ENCODE measurements at places on chromosomes 2 and 18.

DNA sequence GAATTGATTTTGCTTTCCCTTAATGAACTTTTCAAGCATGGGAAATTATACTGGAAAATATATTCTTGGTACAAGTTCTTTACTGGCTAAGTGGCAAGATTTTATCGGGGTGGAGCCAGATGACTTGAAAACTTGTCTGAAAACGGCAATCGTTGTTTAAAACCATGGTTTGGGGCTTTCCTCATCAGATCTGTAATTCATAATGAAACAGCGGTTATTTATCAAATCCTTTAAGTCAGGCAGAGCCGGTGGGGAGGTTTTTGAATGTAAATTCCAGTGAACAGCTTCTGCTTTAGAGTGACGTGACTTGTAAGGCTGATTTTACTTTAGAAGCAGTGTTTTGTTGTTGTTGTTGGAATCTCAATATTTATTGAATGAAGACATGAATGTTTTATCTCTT lies 2.6 kb downstream of the SEC11C start:
- no peak for DNase-seq

- no peak for DNase-seq
These were observed 437.0 kb downstream of the THSD7B start for GRCh38 chr2:137202318-137202717.

DNA sequence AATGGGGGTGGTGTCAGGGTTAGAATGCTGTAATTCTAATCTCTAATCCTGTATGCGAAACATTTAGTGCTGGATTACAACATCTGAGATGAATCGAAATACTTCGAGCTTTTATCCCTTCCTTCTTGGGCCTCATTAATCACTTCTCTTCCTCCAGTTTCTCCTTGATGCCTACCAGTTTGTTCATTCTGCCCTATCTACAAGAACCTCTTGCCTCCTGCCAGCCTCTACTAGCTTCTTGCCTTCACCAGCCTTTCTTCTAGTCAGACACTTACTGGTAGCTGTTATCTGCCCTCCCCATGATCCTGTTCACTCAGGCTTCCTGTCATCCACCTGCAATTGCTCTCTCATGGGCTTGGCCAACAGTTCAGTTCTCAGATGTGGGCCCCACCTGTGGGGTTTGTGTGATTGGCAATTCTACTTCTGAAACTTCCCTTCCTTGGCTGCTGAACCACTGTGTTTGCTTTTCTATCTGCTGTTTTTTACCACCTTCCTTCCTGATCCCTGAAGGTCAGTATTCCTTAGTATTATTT lies 15.4 kb upstream of the FARP2 start:
- DNase-seq: no peak

- DNase-seq: no peak
These were observed 208.1 kb downstream of the MEMO1 start for GRCh38 chr2:31802711-31803110.

GRCh38 chr2:150880986-150881385 lies 380.7 kb downstream of the RBM43 start:
- DNase-seq: no peak

DNA sequence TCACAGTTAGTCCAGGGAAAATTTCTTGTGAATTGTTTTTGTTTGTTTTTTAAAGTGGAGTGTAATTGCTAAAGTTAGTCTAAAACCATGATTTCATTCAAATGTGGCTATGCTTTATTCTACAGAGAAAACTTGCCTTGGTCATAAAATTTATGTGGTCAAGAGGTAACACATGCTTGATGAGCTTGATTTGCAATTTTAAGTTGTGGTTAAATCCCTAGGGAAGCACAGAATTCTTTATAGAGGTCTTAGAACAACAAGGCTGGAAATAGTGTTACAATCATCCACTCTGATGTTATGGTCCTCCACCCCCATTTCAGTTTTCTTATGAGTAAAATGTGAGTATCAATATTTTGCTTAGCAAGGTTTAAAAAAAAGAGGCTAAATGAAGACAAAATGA lies 359.6 kb downstream of the NRXN1 start:
- DNase-seq: no peak

DNA sequence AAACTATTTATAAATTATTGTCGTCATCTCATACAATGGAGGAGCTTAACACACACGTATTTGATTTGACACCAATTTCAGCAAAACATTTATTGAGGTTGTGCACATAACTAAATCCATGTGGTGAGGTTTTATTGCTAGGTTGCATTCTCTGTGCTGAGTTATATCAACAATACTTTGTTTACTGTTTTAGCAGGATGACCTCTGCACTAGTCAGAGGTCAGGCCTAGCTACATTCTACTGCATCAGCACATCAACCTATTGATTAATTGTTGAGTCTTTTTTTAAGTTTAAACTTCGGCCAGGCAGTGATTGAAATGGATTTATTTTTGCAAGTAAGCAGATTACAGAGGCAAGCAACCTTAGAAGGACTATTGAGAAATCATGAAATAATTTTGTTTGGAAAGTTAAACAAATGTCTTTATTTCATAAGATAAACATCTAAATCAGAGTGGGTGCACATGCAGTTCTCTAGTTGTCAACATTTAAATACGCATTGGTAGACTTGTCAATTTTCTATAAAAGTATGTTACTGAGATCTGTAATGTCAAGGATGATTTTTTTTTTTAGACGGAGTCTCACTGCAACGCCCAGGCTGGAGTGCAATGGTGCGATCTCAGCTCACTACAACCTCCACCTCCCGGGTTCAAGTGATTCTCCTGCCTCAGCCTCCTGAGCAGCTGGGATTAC lies 75.2 kb upstream of the CD28 start:
- no peak for DNase-seq

DNA sequence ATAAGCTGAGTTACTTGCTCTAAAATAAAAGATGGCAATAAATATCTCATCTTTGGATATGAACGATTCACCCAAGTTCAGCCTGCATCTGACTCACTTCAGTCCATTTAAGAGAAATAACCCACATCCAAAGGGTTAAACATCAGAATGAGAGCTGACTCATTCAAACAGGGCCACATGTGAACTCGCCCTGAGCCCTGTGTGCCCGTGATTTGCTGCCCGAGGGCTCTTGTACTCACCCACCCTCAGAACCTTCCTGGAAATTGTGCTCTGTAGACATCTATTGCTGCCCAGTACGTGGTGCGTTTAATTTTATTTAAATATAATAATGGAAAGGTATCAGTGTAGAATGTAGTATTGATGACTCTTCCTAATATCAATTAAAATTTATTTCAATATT lies 66.9 kb upstream of the RBM44 start:
- no peak for DNase-seq

DNA sequence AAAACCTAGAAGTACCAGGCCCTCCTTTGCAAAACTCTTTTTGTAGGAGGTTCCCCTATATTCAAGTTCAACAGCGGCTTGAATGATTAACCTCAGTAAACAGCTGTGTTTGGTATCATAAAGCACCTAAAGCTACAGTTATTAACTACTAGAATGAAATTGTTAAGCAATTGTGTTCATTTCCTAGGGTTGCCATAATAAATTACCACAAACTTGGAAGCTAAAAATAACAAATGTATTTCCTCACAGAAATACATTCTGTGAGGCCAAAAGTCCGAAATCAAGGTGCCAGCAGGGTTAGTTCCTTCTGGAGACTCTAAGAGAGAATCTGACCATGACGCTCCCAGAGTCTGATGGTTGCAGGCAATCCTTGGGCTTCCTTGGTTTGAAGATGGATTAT lies 202.1 kb upstream of the ACVR2A start:
- DNase-seq: no peak

- no peak for DNase-seq
These were observed 37.2 kb upstream of the STAT1 start for GRCh38 chr2:191051177-191051576.

GRCh38 chr2:41722668-41723369 lies 325.0 kb upstream of the PKDCC start:
- DNase-seq: no peak

DNA sequence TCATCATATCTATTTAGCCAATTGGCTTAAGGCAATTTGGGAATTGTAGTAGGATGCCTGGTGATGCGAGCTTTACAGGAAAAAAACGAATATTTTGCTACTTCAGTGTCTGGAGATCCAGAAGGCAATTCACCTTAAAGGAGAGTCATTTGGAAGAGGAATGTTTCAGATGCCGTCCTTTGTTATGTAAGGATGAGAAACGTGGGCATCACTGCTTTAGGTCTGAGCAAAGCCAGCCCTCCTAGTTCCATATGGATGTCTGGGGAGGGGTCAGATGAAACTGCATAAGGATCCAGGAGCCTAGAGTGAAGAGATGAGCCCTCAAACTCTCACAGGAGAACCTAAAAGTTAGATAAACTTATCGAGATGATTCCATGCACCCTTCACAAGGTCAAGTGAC lies 30.9 kb upstream of the DOCK10 start:
- DNase-seq: no peak

DNA sequence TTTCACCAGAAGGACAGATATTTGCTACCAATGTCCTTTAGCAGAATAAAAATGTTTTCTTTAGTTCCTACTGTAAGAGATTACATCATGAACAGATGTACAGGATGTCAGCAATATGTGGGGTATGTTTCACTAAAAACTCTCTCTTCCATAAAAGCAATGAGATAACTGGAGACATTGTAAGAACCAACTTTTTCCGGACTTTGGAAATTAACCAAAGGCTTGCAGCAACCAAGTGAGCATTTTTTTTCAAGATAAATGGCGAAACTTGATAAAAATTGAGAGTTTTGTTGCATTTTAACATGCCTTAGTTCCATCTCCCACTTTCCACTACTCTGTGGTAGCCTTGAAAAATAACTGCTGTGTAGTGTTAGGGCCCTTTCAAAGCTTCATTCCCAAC lies 429.8 kb upstream of the CDH2 start:
- no peak for DNase-seq

DNA sequence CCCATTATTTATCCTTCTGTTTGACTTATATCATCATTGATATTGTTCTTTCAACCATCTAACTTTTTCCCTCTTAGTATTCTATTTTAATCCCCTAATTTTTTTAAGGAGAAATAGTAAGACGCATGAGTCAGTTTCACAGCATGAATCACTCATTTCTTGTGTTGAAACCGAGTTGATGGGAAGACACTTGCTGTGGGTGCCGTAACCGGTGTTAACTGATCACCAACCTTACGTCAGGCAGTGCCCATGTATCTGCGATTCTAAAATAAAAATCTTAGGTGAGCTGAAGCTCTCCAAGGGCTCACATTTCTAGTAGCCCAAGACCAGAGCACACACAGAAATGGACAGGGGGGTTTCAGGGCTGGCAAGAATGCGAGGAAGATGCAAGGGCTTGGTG lies 348.1 kb downstream of the GALR1 start:
- no peak for DNase-seq

DNA sequence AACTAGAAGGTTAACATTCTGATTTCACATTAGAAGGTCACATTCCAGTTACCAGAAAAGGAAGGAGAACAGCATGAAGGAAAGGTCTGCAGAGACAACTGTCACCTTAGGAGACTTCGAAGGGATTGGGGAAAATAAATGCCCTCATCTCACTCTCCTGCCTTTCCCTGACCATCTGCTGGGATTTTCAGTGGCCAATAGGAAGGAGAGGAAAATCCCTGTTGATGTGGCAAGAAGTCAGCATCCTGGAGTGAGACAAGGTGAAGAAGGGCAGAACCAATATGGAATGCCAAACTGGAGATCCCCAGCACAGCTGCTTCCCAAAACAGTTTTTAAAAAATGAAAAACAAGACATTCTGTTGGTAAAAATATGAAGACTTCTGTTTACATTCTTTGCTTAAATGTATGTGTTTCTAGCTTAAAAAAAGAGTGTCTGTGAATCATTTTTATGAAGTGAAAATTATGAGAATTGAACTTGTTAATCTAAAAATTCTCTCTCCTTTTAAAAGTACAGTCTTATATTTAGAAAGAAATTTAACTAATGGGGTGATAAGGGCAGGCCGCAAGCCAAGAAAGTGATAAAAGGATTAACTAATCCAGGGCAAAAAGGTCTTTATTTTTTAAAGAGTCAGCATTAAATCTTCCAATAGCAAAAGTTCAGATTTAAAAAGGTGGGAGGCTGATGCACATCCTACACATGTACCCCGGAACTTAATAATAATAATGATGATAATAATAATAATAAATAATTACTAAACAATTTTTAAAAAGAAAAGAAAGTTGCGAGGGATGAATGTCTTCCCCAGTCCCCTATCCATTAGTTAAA lies 160.6 kb upstream of the DOK6 start:
- DNase-seq: no peak

GRCh38 chr2:39436592-39437521 lies at the start of gene MAP4K3:
TSS of gene MAP4K3 (minus strand) at chr2:39437285. CDS start at chr2:39436987, 298 bp downstream.
- DNase-seq: peak; percentile 50

DNA sequence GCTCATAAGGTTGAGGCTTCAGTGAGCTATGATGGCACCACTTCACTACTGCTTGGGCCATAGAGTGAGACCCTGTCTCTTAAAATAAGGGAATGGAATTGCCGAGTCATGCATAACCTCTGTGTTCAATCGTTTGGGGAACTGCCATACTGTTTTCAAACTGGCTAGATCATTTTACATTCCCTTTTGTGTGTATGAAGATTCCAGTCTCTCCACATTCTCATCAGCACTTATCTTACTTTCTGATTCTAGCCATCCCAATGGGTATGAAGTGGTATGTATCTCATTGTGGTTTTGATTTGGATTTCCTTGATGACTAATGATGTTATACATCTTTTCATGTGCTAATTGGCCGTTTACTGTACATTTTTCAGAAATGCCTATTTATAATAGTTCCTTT lies 23.7 kb downstream of the MARCHF7 start:
- DNase-seq: no peak

DNA sequence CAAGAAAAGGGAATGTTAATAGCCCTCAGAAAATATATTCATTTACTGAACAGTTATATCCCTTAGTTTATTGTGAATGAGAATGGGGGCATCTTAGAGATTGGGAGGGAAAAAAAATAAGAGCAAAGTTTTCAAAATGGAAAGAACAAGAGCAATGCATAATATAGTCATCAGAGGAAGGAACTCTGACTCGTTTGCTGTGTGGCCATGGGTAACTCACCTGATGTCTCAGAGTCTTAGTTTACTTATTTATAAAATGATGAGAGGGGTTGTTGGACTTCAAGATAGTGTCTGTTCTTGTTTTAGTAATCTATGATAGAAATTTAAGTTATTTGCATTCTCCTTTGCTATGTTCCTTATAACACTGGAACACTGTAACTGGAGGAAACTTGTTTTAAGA lies 70.7 kb downstream of the EML4 start:
- no peak for DNase-seq

DNA sequence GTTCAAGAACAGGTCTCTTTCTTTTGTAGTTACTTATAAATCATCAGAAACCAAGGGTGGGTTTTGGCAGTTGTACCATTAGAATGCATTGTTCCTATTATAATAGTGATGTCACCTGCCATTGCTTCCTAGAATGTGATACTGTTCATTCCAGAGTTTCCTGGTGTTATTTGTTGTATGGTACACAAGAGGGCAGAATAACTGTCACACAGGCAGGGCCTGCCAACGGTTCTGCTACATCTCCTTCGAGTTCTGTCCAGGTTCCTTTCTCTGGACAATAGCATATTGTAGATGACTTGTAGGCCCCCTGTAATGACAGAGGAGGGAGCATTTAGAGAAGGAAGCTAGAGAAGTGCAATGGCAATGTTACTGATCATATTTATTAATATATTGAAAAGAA lies 98.3 kb downstream of the KLHL14 start:
- DNase-seq: no peak

GRCh38 chr2:25566694-25567093 lies 106.7 kb downstream of the DTNB start:
- no peak for DNase-seq
